ENCODE measurements at places on chromosomes 3 and 15.

DNA sequence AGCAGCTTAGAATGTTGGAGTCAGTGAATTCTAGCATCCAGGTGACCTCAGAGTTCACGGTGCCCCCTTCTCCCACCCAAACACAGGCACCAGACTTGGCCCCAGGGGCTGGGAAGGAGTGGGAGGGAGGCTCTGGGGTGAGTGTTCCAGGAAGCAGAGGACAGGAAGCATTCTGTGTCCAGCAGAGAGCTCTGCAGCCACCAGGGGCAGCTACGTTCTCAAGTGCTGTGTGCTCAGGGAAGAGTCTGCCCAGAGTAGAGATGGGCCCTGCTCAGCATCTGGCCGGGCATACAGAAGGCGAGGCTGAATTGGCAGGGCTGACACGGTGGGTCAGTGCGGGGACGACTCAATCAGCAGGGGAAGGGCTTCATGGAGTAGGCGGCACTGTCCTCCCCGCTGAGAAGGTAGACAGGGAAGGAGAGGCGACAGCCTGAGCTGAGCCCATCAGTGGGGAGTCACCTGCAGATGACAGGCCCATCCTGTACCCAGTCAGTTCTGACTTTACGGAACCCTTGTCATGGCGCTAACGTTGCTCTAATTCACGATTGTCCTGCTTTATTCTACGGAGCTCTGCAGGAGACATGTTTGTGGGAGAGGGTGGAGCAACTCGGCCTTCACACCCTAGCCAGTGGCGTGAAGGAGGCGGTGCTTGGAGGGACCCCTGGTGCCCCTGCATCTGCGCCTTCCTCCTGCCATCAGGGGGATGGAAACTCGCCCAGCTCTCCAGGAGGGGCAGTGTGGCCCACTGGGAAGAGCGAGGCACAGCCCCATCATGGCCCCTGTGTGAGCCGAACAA is 82.2 kb downstream of the C3orf70 start:
- DNase-seq: peak; percentile 30

DNA sequence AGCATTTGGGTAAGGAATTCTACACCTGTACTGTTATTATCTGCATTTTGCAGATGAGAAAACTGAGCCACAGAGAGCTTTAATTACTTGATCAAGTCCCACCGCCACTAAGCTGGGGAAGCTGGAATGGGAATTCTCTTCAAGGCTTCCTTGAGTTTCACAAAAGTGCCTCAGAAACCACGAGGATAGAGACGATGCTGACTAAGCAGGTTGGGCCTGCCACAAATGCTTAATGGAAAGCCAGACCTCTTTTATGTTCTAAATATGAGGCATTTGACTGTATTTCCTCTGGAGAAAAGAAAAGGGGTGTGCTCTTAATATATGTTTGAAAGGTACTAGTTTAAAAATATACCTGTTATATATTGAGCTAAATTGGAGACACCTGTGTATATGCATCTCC is 34.7 kb downstream of the ADAMTS9 start:
- no peak for DNase-seq

- DNase-seq: no peak
Measured at GRCh38 chr15:26443321-26443720, 329.5 kb downstream of the GABRB3 start.

- no peak for DNase-seq
Measured at GRCh38 chr15:98018761-98019351, 58.4 kb downstream of the ARRDC4 start.

DNA sequence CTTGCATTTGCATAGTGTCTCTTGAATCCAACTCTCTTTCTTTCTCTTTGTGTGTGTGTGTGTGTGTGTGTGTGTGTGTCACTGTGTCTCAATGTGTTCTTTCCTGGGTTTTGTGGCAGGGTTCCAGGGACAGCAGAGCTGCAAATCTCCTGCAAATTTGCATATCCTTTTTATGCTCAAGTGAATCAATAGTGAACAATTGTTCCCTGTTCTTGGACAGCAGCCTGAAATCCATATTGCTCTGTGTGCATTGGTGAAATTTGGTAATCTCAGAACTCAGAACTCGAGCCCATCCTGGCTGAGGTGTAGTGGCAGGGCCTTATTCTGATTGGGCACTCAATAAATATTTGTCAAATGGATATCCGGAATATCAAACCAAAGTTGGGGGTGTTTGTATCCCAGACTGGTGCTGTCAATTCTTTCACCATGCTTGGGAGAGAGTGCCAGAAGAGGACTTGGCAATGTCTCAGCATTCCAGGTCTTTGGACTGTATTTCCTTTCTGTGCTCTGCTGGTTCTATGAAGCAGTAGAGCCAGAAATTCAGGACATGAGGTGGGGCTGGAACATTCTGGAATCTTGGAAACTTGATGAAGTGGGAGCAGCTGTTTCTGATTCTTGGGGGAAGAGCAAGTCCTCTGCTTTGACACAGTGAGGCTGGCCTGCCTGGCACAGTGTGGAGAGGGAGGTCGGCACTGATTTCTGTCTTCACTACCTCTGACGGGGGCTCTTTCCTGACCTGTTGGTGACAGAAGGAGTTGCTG is 380.6 kb upstream of the C2CD4B start:
- DNase-seq: no peak

GRCh38 chr3:54988838-54989630 is 61.2 kb upstream of the LRTM1 start:
- DNase-seq: no peak

DNA sequence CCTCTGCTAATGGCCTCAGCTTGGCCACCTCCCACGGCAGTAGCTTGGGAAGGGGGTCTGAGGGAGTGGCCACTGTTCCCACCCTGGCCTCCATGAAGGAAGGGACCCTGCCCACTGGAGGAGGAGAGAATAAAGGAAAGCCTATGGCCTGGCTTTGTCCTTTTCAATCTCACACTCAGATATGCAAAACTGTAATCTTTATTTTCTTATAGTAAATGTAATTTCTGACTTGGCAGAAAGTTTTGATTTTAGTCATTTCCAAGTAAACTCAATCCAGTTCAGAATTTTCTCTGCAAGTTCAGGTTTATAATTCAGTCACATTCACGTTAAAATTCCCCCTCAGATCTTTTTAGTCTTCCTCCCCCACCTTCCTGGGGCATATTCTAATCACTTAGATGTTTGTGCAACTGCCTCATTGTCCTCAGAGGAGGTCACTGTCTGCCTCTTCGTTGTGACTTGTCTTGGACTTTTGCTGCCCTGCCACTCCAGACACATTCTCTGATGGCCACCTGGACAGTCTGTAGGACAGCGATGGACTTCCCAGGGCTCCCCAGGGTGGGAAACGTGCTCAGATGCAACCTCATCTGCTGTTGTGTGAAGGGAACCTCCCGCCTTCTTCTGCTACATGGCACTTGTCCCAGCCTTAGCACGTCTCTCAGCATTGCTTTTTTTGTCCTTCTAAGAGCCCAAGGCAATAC is 222.8 kb upstream of the TBL1XR1 start:
- DNase-seq: no peak

- DNase-seq: no peak
Measured at GRCh38 chr3:24417730-24418129, 76.9 kb downstream of the THRB start.

GRCh38 chr3:76171647-76172046 is 386.3 kb upstream of the ZNF717 start:
- DNase-seq: no peak

- DNase-seq: no peak
Measured at GRCh38 chr3:33047842-33048834, 48.8 kb downstream of the GLB1 start.

- DNase-seq: no peak
Measured at GRCh38 chr3:137222736-137223225, 265.0 kb downstream of the IL20RB start.

GRCh38 chr3:62057339-62058047 is 315.9 kb downstream of the FEZF2 start:
- no peak for DNase-seq

DNA sequence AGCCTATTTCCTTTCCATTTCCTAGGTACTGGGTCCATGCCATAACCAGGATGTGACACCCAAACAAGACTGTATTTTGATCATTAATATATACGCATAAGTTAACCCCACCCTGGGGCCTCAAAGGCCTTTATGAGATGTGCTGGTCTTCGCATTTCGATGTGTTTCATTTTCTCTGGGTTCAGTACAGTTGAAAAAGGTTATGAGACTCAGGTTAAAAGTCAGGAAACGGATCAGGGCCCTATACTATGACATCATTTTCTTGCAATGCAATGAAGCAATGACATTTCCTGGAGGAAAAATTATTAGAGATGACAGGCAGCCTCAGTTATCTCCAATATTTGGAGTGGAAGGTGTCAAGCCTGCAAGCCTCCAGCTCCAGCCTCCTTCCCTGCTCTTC is 31.7 kb downstream of the TMEM212 start:
- DNase-seq: peak; percentile 73

DNA sequence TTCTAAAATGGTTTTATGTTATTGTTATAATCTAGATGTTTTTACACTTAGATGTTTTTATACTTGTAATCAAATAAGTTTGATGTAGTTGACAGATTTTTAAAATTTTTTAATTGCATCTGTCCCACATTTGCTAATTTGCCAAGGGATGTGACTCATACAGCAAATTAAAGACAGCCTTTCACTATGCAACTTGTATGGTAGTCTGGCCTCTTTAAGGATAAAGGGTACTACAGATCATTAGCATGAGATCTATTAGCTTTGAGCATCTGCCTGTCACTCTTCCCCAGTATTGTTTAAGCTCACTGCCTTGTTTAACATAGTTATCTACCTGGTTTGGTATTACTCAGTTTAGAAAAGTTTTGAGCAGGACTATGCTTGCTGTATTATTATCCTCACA is 83.0 kb downstream of the NPTN start:
- no peak for DNase-seq

- DNase-seq: no peak
Measured at GRCh38 chr15:85443593-85444087, 63.2 kb downstream of the AKAP13 start.
